Kasumi-1 (cell line): ENCODE measurements at places on chromosomes 7 and 10.
A peak's percentile ranks its signal among the peaks of the same experiment; 100 is the strongest.

GRCh38 chr7:2523461-2523936, 3.9 kb downstream of the LFNG start:
- DNase-seq, result no peak

DNA sequence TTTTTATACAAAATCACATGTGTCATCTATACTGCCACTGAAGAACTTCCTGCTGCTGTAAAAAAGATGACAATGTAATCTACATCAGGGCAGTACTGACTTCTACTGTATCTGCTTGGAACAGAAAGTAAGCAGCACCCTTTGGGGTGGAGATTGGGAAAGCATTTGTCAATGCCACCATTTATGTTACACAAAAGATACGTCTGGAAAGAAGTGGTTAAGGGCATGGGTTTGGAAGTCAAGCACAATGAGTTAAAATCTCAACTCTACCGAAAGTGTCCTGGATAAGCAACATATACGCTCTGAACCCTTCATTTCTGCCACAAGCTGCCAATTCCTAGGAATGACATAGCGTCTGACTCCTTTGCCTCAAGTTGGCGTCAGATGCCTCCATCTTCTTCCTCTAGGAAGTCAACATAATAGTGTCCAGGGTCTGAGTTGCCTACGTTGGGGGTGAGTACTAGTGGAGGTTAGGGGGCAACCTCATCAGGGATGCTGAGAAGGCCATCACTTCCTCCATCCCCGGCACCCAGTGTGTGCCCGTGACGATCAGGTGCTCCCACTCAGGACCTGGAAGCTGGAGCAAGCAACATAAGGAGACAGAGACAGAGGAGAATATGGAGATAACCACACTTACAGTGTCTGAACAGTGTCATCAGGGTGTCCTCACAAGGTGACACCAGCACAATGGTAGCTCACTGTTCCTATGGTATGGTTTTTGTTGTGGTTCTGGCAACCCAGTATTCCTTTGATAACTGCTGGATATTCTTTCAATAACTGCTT, 58.3 kb downstream of the SGMS1 start:
- DNase-seq, result no peak

- DNase-seq, result no peak
Measured at GRCh38 chr7:50814166-50814565, 31.5 kb upstream of the GRB10 start.

- DNase-seq, result peak; percentile 58
Measured at GRCh38 chr10:113999531-113999930, 44.1 kb upstream of the ADRB1 start.

DNA sequence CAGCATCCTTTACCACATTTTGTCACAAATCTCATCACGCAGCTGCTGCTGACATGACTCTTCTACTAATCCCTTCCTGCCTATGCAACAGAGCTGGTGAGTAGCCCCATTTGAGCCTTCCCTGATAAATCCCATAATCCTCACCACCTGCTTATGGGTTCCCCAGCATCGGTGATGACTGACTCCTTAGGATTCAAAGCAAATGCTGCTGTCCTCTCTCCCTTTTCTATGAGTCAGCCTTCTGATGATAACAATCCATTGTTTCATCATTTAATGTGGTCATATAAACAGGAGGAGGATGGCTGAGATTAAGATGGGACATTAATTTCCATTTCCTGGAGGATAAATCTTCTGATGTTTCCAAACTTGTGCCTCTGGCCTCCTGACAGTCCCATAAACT, 73.4 kb downstream of the SORCS1 start:
- DNase-seq, result no peak

DNA sequence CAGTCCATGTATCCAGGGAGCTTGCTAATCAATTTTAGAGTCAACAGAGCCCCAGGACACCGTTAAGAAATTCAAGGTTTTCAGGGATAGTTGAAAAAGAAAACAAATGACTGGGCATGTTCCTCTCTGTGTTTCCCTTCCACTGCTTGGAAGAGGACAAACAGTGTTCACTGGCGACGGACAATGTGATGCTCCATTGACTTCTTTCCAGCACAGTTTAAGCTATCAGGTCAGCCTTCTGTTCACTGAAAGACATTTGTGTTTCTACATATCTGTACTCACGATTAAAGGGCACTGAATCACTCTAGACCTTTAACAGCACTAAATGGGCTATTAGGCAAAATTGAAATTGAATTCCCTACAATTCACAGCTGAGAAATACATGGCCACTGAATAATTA, 123.6 kb downstream of the RNLS start:
- DNase-seq, result no peak

DNA sequence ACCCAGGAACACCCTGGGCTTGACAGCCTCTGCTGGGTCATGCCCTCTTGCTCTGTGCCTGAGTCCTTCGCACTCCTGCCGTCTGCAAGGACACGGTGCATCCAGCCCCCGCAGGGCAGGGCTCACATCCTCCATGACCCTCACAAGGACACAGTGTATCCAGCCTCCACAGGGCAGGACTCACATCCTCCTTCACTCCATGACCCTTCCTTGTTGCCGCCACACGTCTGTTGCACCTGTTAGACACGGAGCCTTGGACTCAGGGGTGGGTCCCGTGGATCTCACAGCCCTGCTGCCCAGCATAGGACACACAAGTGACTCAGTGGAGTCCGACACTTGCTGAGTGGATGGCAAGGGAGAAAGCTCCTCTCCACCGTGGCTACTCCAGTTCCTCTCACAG, 500.8 kb downstream of the DNAJB6 start:
- DNase-seq, result no peak

- no peak for DNase-seq
Measured at GRCh38 chr10:48744587-48744986, 59.9 kb downstream of the WDFY4 start.

DNA sequence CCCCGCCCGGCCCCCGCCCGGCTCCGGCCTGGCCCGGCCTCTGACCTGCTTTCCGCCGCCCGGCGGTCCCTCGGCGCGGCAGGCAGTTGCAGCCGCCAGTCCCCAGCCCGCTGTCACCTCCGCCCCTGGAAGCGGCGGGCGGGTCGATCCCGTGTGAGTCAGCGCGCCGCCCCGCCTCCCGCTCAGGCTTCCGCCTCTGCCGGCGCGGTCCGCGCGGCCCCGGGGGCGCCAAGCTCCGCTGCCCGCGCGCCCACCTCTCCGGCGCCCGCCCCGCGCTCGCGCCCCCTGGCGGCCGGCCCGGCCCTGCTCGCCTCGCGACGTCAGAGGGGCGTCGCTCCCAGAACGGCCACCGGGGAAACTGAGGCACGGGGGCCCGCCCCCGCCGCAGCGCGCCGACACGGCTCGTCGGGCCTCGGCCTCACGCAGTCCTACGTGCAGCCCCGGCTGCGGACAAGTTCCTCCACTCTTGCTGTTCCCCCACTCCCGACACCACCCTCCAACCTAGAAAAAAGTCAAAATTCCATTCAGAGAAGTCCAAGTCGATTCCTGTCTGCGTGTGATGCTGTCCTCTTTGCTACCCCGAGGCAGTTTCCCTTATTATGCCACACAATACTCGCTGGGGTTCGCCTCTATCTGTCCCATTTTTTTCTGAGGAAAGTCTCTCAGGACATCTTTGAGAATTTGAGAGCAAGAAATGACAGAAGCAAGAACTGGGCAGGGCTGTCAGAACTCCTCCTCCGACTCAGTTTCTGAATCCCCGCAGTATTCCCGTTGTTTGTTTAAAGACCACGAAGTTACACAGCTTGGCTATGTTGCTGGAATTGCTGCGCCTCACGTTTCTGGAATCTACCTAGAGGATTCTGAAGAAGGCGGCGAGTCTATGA, at the start of gene DNMBP:
Gene DNMBP (minus strand): TSS at position 155 of the 884 bp plus-strand sequence. CDS start 37,823 bp downstream, outside the sequence.
- DNase-seq, result peak; percentile 87

DNA sequence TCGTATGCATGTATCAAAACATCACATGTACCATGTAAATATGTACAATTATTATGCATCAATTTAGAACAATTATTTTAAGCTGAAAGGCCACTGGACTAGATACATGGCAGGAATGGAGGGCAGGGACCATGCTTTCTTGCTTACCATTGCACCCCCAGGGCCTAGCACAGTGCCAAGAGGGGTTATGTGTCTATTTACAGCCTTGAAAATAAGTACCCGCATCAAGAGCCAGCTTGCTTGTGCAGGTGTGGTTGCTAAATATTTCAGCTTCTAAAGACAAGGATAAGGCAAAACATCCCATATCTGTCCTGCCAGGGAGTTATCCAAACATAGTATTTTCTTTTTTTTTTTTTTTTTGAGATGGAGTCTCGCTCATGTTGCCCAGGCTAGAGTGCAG, 14.7 kb upstream of the OAT start:
- no peak for DNase-seq

GRCh38 chr7:17632384-17632783, 307.9 kb downstream of the SNX13 start:
- no peak for DNase-seq

DNA sequence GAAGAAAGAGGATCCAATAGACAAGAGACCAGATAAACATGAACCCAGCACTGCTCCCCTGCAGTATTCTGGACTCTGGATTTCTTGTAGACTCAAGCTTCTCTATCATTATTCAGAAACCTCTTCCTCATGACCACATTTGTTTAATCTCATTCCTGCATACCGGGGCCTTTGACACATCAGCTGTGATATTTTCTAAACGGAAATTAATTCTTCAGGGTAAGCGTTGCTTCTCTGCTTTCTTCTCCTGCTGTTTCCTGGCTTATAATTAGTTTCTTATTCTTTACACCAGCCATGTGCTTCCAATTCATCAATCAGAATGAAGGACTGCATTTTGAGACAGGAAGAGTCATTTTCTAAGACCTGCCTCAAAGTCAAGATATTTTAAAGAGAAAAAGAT, 54.2 kb upstream of the TARP start:
- no peak for DNase-seq

- no peak for DNase-seq
Measured at GRCh38 chr7:94276027-94276426, 118.7 kb upstream of the COL1A2 start.
